T-cell (primary cell): ENCODE measurements at places on chromosomes 13 and 19.
A peak's percentile ranks its signal among the peaks of the same experiment; 100 is the strongest.

- DNase-seq, result no peak
These were observed 5.4 kb downstream of the PNPLA6 start for GRCh38 chr19:7540761-7541474.

GRCh38 chr19:58284199-58284598 lies 5.4 kb downstream of the ZNF8 start:
- DNase-seq, result no peak

DNA sequence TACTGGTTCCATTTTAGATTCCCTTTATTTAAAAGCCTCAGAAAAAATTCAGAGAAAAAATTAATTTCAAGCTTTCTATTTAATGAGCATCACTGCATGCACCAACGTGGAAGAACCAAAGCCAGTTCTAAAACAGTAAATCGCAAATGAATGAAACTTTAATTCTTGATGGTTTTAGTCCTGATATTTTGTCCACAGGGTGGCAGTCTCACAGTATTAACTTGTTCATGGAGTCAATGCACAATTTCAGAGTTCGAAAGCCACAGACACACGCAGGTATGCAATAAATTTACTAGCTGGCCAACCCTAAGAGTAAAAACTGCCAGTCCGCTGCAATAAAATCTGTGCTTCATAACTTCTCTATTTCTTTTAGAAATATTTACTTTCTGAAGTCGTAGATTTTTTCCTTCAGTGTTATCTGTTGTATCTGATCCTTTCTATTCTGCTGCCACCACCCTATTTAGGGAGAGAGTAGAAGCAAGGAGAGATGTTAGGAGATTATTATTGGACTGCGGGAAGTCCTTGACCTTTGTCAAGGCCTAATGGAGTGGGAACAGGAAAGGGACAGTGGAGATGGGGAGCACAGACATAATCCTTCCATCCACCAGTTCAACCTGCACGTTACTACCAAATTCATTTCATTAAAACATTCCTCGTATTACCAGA lies 7.0 kb upstream of the WBP4 start:
- peak; percentile 43 for DNase-seq

DNA sequence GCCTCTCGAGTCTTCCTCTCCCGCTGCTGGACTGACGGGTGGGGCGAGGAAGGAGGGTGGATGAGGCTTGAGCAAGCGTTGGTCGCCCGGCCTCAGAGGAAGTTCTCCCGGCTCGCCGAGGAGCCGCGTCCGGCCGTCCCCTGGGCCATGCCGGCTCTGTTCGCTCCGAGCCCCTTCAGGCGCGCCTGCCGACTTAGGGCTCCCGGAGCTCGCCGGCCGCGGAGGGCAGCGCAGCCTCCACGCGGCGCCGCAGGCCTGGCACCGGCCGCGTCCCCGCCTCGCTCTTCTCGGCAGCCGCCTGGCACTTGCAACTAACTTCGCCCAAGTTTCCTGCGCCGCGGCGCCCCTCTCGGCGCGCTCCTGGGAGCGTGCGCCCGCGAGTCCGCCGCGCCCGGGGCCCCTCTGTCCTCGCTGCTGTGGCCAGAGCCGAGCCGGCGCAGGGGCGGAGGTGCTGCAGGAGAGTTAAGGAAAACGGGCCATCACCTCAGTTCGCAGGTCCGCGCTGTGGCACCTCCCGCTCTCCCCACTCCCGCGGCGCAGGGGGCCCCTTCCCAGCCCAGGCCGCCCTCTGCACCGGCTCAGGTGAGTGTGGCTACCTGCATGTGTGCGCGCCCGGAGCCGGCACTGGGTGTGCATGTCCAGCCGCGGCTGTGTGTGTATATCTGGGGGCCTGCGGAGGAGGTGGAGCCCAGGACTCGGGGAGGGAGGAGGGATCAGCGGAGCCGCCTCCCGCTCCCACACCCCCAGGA lies 641 bp upstream of the SOX21 start:
- DNase-seq, result no peak

DNA sequence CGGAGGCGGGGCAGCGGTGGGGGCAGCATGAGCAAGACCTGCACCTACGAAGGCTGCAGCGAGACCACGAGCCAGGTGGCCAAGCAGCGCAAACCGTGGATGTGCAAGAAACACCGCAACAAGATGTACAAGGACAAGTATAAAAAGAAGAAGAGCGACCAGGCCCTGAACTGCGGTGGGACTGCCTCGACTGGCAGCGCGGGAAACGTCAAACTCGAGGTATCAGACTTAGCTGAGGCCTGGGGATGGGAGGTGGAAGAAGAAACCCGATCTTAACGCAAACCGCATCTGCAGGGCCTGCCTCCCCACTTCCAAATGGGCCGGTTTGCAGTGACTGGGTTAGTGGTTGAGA lies 693 bp downstream of the RFXAP start:
- DNase-seq, result peak; percentile 16

DNA sequence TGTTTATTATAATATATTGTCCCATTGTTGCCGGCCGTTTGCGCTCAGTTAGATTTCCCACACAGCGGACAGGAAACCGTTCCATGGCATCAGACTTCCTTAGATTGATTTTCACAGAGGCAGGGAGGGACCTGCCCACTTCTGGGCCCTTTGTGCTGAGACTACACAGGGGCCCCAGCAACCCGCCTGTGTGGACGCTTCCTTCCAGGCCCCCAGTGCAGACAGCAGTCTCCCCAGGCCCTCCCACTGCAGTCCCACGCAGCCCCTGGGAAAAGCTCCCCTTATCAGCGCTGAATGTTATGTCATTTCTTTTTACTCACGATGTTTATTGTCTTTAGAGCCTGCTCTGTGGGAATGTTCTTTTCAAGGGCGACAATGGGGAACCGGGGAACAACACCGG lies 351.7 kb upstream of the ARGLU1 start:
- DNase-seq, result no peak

- DNase-seq, result no peak
These were observed at the start of gene TSPAN16 for GRCh38 chr19:11295665-11296245. TSPAN16 (plus strand) TSS chr19:11296160; CDS start chr19:11296298, 138 bp downstream.

DNA sequence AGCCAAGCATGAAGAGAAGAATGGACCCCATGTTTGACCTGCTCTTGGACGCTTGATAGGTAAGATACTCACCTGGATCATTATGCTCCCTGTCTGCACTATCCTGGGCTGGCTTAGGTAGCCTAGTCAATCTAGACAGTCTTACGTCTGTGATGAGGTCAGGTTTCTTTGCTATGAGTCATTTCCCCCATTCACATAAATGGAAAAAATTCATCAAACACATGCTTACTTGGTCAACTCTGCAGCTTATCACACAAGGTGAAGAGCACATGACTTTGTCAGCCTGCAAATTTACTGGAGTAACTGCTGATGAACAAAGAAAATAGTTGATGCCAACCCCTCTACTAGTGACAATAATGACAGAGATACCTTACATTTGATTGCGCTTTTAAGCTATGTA lies 170.0 kb downstream of the NUFIP1 start:
- no peak for DNase-seq

GRCh38 chr13:78497702-78498355 lies 105.5 kb downstream of the POU4F1 start:
- DNase-seq, result no peak

DNA sequence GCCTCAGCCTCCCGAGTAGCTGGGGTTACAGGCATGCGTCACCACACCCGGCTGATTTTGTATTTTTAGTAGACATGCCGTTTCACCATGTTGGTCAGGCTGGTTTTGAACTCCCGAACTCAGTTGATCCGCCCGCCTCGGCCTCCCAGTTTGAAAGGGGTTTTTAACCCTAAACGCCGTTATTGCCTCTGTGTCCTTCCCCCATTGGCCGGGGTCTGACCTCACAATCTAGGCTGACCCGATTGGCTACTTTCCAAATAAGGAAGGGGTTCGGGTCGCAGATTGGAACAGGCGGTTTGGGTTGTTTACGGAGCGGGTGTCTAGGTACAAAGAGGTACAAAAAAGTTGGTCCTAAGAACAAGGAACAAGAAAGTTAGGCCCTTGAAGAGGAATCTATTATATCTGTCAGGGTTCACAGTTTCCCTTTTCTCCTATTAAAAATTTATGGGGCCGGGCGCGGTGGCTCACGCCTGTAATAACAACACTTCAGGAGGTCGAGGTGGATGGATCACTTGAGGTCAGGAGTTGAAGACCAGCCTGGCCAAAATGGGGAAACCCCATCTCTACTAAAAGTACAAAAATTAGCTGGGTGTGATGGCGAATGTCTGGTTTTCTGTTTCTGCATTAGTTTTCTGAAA lies 1.0 kb downstream of the ZNF253 start:
- DNase-seq, result peak; percentile 40

GRCh38 chr13:113598481-113598880 lies 13.9 kb downstream of the TFDP1 start:
- DNase-seq, result no peak

GRCh38 chr19:17758515-17758914 lies 7.2 kb downstream of the FCHO1 start:
- no peak for DNase-seq

DNA sequence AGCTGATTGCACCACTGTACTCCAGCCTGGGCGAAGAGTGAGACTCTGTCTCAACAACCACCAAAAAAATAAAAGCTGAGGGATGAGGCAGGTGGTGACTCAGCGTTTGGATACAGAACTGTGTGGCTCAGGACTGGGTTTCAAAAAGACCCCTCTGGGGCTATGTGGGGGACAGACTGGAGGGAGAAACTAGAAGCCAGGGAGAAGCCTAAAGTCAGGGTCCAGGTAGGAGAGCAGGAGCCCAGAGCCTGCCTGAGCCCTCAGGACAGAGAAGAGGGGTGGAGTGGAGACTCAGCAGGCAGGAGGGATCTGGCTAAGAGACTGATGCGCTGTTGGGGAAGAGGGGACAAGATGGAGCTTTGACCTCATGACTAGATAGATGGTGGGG lies 1.8 kb upstream of the CD37 start:
- no peak for DNase-seq

DNA sequence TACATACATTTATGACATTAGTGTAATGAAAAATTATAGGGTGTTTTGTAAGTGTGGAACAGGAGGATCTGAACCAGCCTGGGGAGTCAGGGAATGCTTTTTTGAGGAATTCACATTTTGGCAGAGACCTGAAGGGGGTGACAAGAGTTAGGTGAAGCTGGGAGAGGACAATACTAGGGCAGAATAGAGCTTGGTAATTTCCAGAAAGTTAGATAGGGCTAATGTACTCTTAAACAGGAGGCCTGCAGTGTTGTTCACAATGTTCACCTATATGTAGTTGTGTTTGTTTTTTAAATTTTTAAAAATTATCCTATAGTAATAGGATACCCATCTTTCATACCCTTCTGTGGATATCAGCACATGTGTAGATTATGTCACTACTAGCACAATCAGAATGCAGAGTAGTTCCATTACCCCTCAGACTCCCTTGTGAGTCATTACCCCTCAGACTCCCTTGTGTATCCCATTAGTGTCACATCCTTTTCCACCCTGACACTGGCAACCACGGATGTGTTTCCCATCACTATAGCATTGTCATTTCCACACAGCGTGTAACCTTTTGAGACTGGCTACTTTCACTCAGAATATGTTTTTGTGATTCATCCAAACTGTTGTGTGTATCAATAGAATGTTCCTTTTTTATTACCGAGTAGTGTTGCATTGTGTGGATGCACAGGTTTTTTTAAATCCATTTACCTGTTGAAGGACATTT lies 43.1 kb downstream of the PCCA start:
- DNase-seq, result no peak

- no peak for DNase-seq
These were observed 144.1 kb downstream of the PAN3 start for GRCh38 chr13:28282451-28282850.

DNA sequence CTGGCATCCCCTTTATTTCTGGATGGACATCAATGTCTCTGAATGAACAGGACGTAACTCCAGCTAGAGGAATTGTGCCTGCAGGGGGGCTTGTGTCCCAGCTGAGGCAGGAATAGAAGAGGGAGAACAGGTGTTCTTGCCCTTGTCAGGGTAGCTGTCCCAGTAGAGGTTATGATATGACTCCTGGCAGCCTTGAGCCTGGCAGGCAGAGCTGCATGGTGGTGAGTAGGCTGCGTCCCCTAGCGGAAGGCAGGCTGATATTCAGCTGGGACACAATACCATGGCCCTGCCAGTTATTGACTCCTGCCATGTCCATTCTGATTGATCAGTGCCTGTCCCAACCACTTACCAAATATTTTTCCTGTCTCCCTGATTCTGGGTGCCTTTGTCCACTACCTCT lies 197.2 kb downstream of the RAP2A start:
- DNase-seq, result no peak

- no peak for DNase-seq
These were observed 215.5 kb downstream of the KLF12 start for GRCh38 chr13:73918691-73919090.

- no peak for DNase-seq
These were observed 6.7 kb downstream of the KLK14 start for GRCh38 chr19:51075998-51076397.

- DNase-seq, result no peak
These were observed 33.9 kb downstream of the USP12 start for GRCh38 chr13:27137759-27138158.

DNA sequence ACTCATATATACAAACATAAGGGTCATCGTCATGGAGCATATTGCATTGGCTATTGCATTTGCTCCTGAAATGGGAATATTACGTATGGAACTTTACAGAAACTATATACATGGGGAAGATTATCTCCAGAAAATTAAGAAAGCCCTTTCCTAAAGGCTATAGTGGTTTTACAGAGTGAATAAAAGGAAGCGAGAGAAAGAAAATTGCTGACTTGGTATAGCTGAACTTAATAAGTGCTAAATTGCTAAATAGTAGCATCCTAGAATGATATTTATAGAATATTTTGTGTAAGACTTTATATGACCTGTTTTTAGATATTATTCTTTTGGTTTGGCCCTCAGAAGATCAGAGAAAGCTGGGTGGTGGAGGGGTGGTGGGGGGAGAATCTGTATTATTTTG lies 114.6 kb downstream of the FLT1 start:
- DNase-seq, result no peak

- DNase-seq, result no peak
These were observed 409.0 kb downstream of the GPC6 start for GRCh38 chr13:93635616-93636032.

DNA sequence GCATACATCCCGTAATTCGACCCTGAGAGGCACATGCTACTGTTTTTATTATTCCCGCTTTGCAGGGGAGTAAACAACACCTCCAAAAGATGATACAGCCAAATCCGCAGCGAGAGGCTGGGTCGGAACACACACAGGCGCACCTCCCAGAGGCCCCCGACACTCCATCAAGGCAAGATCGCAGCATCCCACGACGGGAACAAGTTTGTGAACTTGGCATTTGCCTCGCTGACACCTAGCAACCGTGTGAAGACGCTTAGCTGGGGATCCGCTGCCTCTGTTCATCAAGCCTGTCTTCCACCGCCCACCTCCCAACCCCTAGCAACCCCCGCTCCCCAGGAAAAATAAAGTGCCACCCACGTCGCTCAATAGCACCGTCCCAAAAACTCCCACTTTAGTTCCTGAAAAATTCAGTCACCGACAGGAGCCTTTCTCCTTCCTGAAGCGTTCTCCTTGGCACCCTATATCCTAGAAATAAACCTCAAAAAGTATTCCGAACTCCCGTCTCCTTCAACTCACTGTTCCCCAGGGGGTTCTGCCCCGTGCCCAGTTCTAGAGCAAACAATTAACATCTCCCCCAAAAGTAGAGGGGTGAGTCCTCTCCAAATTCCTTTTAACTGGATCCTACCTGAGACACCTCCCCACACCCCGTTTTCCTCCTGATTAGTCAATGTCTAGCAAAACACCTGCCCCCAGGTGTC lies 1.7 kb downstream of the GNG7 start:
- no peak for DNase-seq

GRCh38 chr13:99385940-99386339 lies 78.7 kb upstream of the GPR183 start:
- no peak for DNase-seq

GRCh38 chr19:55580628-55581144 lies at the start of gene ZNF579:
ZNF579 (minus strand) TSS chr19:55580848; CDS start chr19:55579639, 1,209 bp downstream.
- DNase-seq, result peak; percentile 69

GRCh38 chr13:35876601-35877000 lies 254.6 kb downstream of the DCLK1 start:
- no peak for DNase-seq

GRCh38 chr19:10000171-10000826 lies 10.0 kb downstream of the COL5A3 start:
- DNase-seq, result peak; percentile 83
